Stimulated activated CD4-positive, alpha-beta T cell treated with anti-CD3 and anti-CD28 coated beads, Interleukin-1b, Interleukin-23, amount 100 ng/mL, for 1 hour (primary cell): ENCODE measurements at places on chromosomes 4 and X.

DNA sequence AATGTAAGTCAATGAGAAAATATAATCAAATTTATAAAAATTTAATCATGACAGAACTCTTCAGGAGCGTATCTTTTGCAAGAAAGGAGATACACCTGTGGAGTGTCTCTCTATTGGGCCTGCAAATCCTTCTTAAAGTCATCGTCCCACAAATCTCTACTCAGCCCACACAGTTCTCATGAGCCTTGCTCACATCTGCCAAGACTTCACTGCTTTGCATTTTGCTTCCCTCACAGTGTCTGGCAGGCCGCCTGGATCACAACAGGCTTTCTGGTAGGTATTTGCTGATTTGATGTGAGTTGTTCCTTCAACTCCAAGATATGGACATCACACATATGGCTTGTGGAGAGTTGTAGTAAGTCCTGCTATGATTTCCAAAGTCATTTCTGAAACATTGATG lies 183.1 kb upstream of the ARX start:
- DNase-seq: no peak

- DNase-seq: no peak
These were observed 173.1 kb downstream of the STK32B start for GRCh38 chr4:5224340-5224739.

DNA sequence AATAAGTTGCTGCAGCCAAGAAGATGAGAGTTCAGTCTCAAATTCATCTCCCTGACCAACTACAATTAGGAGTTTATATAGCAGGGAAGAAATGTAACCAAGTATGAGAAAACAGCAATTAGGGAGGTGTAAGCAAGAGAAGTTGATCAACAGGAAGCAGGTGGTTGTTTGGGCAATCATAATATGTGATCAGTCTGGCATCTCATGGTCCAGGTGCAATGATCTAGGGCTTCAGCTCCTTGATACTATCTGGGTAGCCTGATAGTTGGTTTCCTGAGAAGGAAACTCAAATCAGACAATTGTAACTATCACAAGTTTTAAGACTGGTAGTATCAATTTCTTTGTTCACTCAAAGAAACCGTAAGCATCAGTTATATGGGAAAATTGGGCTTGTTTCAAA lies 1574.3 kb upstream of the PABPC4L start:
- no peak for DNase-seq

DNA sequence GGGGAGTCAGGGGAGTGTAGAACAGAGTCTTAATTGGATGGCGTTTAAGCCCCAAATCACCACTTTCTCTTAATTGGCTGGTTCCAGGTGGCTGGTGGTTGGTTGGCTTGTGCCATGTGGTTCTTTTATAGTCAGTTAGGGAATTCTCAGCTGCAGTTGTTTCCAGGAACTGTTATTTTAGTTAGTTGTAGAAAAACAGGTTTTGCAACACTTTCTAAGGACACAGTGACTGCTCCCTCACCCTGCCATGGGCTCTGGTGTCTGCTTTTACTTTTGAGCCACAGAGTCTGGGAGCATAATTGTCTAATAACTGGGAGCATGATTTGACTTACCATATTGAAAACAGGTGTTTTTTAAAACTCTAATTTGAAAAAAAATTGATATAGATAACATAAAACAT lies 75.8 kb upstream of the PCDH18 start:
- no peak for DNase-seq

GRCh38 chr4:186698028-186698427 lies 25.6 kb downstream of the FAT1 start:
- DNase-seq: no peak

GRCh38 chr4:67393007-67393406 lies 152.3 kb downstream of the CENPC start:
- no peak for DNase-seq

- no peak for DNase-seq
These were observed 7.3 kb downstream of the MAEA start for GRCh38 chr4:1297023-1297395.

- DNase-seq: no peak
These were observed 7.2 kb upstream of the PUDP start for GRCh38 chrX:7155163-7155562.

DNA sequence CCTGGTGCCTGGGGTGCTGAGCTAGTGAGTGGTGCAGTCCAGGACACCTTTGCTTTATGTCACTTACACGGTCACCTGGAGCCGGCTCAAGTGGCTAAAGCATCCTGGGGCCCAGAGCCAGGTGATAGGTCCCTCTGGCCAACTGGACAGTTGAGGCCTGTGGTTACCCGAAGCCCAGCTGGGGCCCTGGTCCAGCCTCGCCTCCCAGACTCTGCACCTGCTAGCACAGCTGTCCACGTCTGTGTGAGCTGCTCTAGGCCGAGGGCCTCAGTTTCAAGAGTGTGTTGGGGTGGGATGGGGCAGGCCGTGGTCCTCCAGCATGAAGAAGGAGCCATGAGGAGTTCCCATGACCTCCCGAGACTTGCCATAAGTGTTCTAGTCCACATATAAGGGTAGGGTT lies 7.7 kb upstream of the ADD1 start:
- no peak for DNase-seq

DNA sequence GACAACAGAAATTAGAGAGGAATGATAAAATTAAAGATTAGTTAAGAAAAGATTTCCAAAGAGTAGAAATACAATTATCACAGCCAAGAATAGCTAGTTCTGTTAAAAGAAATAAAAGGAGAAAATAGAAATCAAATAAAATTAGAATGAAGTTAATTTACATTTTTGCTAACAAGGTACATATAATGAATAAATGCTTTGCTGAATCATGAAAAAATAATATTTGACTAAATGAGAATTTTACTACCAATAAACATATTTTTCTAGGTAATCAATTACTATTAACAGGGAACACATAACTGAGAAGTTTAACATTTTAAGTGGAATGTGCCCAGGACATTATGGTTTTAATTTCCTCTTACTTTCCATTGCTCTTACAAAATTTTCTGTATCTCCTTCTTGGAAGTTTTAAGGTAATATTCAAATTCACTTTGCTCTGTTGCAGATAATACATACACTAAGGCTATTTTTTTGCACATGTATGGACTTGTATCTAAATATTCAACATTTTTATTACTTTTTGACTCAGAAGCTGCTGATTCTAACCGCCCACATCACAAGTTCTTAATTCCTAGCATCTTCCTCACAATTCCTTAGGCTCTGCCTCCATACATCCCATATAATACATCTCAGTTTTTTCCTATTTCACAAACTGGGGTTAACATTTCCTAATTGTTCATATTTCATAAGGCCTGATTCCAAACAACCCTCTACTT lies 870.7 kb upstream of the INTU start:
- no peak for DNase-seq

DNA sequence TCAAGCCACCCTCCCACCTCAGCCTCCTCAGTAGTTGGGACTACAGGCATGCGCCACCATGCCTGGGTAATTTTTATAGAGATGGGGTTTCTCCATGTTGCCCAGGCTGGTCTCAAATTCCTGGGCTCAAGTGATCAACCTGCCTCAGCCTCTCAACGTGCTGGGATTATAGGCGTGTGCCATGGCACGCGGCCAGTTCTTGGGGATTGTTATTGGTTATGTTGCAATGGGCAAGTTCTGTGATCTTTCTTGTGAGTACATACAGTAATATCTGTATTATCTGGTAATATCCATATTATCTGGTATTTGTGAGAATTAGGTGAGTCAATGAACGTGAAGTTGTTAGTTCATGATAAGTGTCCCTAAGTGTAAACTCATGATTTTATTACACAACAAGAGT lies 90.3 kb upstream of the TBL1X start:
- DNase-seq: no peak

GRCh38 chr4:129950217-129950616 lies 854.3 kb downstream of the C4orf33 start:
- DNase-seq: no peak

GRCh38 chr4:20474119-20474518 lies 222.4 kb downstream of the SLIT2 start:
- DNase-seq: no peak

DNA sequence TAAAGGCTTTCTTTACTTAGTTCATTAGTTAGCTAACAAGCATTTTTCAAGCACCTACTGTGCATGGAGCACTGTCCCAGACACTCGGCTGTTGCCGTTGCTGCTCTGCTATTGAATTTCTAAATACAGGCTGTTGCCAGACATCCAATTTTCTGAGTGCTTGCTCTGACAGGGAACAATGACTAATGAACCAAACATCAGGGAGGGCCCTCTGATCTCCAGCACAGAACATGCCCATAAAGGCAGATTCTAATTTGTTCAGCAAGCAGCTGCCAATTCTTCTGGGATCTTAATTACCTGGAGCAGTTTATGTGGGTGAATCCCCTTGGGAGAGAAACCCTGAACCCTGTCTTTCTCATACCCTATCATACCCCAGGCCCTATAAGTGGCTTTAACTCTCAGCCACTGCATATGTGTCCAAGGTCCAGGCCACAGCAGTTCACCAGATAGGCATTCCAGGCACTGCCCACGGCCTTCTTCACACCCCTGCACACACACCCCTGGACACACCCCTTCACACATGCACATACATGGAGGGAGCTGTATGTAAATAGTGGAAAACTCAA lies 27.9 kb downstream of the TSC22D3 start:
- DNase-seq: no peak

- DNase-seq: no peak
These were observed 38.5 kb downstream of the LRBA start for GRCh38 chr4:150976478-150977118.

DNA sequence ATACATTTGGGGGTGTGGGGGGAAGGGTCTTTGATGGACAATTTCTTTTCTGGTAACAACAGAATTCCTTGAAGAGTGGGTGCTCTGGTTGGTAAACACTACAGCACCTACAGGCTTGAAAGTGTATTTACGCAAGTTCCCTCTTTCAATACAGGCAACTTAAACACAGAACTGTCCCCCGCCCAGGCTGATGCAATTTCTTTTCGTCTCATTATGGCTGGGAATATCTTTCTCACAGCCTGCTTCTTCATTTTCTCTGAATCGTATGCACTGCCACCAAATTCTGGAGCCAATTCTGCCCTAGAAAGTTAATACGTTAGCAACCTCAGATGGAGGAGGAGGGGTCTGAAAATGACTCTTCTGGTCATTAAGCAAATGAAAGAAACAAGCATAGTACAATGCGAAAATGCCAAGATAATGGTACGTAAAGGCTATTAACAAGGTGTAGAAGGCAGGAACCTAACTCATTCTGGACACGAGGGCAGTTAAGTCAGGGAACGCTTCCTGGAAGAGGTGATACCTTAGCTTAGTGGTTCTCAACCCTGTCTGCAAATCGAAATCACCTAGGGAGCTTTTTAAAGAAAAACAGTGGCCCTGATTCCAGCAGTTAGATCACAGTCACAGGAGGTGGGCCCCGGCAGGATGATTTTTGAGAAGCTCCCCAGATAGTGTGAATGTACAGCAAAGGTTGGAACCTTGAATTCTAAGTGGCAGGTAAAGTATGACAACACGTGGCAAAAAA lies 1.0 kb downstream of the AGA start:
- DNase-seq: no peak

- no peak for DNase-seq
These were observed 292.9 kb downstream of the TLL1 start for GRCh38 chr4:166165829-166166420.

DNA sequence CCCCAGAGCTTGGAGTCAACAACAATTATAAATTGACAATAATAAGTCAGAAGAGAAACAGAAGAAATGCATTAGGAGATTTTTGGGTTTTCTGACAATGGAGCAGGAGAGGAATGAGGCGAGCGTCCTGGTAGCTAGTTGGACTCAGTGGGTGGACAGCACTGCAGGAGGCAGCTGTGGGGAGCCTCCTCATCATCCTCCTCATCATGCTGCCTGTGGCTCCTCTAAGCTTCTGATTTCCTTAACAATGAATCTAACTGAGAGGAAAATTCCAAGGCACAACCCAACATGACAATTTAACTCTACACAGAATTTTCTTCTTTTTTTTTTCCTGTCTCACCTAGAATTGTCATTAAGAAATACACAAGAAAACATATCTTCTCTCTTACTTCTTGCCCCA lies 357.1 kb upstream of the NOCT start:
- no peak for DNase-seq

DNA sequence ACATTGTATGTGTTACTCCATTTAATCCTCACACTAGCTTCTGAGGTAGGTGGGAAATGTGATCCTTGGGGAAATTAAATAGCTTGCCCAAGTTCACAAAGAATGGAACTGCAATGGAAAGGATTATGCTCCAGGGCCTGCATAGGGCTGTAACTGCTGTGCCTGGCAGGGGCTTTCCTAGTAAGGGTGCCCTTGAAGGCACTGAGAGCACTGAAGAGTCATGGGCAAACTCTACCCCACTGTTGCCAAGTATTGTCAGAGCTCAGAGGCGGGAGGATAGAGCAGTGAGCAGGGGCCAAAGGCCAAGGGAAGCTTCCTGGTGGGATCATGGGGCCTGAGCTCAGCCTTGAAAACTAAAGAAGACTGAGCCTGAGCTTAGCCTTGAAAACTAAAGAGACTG lies 133.0 kb upstream of the NALF2 start:
- no peak for DNase-seq

DNA sequence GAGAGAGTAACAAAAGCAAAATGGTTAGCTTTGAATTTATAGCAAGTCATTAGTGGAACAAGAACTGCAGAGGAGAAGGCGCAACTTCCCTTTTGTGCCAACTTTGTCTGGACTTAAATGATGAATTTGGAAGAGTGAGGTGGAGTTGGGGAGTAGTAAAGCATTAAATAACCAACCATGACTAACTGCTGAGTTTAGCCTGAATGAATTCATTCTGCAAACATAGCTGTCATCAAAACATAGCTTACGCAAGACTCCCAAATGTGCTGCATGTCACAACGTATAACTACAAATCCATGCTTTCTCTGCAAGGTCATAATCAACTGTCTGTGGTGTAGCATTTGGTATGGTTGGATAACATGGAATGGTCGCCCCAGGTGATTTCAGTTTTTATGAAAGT lies 75.9 kb upstream of the RPL34 start:
- no peak for DNase-seq

- DNase-seq: no peak
These were observed 12.2 kb upstream of the EXOSC9 start for GRCh38 chr4:121788896-121789295.

GRCh38 chrX:153527208-153527607 lies 9.8 kb downstream of the ATP2B3 start:
- no peak for DNase-seq

GRCh38 chr4:140047017-140047640 lies 106.9 kb downstream of the MAML3 start:
- DNase-seq: no peak

GRCh38 chr4:178480881-178481280 lies 1038.6 kb upstream of the AGA start:
- DNase-seq: no peak

DNA sequence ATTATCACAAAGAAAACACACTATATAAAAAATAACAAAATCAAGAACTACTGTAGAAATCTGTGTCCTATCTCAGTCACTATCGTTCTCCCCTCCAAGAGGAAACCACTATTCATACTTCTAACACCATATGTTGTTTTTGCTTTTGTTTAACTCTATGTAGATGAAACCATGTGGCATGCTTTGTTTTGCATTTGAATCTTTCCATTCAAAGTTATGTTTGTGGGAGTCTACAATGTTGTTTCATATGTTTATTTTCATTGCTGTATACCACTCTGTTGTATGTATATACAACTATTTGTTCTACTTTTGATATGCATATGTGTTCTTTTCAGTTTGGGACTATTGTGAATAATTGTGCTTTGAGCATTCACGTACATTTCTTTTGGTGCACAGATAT lies 116.1 kb downstream of the PABPC4L start:
- no peak for DNase-seq
